Stimulated activated CD4-positive, alpha-beta T cell treated with anti-CD3 and anti-CD28 coated beads, Interleukin-1b, Interleukin-23, amount 100 ng/mL, for 48 hours (primary cell): ENCODE measurements at places on chromosomes 3 and 15.

DNA sequence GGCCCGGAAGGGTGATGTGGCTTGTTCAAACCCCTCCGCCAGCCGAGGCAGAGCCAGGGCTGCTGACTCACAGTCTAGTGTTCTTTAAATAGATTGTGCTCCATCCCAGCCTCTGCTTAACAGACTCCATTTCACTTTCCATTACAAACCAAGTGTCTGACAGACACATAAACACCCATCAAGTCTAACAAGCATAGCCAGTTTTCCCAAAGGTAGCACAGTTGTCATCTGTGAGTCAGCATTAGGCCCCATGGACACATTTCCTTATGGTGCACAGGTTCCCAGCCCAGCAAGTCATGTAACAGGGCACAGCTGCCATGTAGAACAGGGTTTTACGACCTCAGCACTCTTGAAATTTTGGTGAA lies 109.9 kb upstream of the RAP2B start:
- DNase-seq: no peak

DNA sequence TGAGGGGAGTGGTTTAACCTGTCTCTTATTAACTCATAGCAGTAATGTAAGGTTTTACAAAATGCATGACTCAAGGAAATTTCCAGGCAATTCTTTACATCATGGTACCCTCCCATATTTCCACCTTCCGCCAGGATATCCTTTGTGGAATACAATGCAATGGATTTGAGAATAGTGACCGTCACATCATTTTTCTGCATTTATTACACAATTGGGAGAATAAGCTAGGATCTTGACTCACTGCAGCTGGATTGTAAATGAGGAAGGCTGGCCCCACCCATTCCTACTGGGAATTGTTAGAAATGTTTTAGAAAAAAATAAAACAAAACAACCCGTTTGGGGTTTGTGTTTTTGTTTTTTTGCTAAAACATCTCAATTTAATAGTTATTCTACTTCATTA lies 97.4 kb downstream of the IMPG2 start:
- DNase-seq: no peak

GRCh38 chr3:31077021-31077601 lies 182.7 kb upstream of the GADL1 start:
- peak; percentile 62 for DNase-seq

- DNase-seq: no peak
Measured at GRCh38 chr3:84959470-84960271, 882 bp downstream of the CADM2 start.

DNA sequence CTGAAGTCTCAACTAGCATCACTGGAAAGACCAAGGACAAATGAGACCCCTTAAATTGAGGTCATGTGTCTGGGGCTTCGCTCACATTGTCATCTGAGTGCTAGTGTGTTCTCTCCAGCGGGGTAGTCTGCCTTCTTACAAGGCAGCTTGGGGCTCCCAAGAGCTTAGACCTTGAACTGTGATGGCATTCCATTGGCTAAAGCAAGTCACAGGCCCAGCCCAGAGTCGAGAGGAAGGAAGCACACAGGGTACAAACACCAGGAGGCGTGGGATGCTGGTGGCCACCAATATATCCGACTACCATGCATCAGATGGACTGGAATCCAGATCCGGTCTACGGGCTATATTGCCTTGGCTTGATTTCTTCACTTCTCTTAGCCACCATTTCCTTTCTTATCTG lies 31.5 kb upstream of the DYNC1LI1 start:
- DNase-seq: no peak

DNA sequence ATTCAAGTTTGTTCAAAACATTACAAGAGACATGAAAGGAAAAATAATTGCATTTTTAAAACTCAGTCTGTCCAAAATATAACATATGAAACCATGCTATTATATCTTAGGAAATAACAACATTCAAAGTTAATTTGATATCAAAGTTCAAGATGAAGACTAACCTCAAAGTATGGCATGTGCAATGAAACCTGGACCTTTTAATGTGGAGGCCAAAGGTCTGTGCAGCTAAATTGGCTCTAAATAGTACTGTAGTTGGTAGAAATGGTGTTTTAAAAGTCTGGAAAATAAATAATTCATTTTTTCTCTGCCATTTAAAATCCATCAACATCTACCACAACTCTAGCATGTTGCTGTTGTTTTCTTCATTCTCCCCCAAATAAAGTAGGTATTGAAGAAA lies 8.7 kb downstream of the GRAMD1C start:
- no peak for DNase-seq

- no peak for DNase-seq
Measured at GRCh38 chr15:89905846-89906378, 6.8 kb downstream of the ARPIN start.

- peak; percentile 21 for DNase-seq
Measured at GRCh38 chr15:100114100-100114499, 227.7 kb downstream of the ADAMTS17 start.

- DNase-seq: no peak
Measured at GRCh38 chr3:171175741-171176234, 149.3 kb upstream of the SLC2A2 start.

- no peak for DNase-seq
Measured at GRCh38 chr15:28897861-28898585, 12.2 kb downstream of the APBA2 start.

- no peak for DNase-seq
Measured at GRCh38 chr15:71701808-71702207, 108.5 kb upstream of the NR2E3 start.

DNA sequence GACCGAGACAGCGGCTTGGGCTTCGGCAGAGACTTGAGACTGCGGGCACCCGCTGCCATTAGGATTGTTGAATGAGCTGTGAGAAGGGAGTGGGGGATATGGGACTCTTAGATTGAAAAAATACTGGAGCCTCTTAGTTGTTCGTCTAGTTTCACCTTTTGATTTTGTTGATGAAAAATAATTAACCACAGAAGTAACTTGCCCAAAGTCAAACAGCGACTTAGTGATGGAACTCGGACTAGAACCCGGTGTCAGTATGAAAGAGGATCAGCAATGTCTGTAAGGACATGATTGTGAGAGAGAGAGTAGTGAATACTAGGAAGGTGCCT lies 510 bp upstream of the GOLGB1 start:
- DNase-seq: no peak

DNA sequence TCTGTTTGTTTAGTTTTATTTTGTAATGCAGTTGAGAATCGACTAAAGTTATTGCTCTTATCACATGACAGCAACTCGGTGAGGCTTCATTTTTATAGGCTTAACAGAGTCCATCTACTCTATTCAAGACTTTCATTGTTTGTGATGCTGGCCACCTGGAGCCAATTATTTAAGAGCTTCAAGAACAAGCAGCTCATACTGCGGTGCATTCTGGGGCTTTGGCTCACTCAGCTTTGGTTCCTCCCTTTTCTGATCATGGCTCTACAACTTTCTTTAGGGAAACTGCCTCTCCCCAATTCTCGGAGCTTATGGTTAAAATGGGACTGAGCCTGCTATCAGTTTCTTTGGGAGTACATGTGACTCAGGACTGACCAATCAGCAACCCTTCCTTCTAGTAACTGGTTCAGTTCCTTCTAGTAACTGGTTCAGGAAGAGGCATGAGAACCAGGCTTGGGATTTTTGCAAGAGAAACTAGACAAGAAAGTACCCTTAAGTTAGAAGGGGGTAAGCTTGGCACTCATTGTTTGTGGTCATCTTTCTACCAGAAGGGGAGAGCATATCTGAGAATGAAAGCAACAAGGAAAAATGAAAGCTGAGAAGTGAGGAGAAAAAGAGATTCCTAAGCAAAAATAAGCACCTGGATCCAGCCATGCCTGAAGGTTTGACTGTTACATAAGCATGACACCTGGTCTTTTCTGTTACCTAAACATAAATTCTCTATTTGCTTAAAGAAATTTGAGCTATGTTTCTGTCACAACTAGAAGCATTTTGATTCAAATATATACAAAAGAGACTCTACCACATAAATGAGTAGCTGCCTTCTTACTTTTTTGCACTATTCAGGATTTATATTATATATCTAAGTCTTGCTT lies 24.1 kb upstream of the ARHGEF3 start:
- no peak for DNase-seq

GRCh38 chr3:138253609-138254008 lies 66.5 kb downstream of the ARMC8 start:
- DNase-seq: no peak

DNA sequence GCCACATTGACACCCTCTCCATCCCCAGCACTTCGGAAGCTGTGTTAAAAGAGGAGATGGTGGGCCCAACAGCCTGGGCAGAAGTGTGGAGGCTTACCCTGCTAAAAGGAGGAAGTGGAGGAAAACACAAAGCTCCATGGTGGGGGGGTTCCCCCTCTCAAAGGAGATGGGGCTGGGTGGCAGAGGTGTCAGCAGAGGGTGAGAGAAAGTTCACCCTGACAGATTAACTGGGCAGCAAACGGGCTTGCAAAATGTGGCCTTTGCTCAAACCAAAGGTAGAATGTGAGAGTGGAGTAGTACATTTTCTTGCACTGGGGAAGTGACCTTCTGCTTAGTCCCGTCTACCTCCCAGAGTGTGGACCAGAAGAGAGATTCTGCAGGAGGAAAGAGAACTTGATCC lies 44.7 kb downstream of the MYO1E start:
- DNase-seq: no peak

DNA sequence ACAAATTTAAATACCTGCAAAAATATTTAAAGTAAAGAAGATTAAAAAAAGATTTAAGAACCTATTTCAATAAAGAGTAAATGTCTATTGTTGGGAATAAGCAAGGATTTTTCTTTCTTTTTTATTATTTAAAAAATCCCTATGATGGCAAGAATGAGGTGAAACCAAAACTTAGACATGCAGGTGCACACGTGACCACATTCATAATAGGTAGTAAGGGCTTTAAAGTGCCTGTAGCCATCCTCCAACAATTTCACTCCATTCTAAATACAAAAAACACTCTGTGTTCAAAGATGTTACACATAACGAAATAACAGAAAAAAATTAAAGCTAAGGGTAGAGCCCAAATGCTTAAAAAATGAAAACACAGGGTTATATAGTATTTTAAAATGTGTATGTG lies 74.0 kb downstream of the FBN1 start:
- no peak for DNase-seq

- peak; percentile 24 for DNase-seq
Measured at GRCh38 chr15:52217186-52217585, 26.0 kb upstream of the GNB5 start.

DNA sequence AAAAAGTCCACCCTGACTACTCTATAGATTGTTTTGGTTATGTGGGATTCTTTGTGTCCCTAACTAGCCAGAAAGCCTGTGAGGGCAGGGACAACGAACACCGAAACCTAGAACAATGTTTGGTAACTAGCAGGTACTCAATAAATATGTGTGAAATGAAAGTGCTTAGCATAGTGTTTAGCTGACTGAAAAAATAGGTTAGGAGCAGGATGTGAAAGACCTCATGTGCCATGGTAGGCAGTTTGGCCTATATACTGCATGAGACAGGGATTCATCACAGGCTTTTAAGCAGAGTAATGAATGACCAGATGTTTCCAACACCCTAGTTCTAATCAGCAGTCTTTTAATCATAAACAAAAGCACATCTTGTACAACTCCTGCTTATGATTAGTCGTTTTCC lies 64.2 kb downstream of the MYO5A start:
- peak; percentile 6 for DNase-seq

GRCh38 chr3:18670759-18671158 lies 245.6 kb upstream of the SATB1 start:
- DNase-seq: no peak

- DNase-seq: no peak
Measured at GRCh38 chr3:189903562-189904250, 217.0 kb downstream of the P3H2 start.

GRCh38 chr3:180280555-180280954 lies 243.8 kb upstream of the PEX5L start:
- no peak for DNase-seq

DNA sequence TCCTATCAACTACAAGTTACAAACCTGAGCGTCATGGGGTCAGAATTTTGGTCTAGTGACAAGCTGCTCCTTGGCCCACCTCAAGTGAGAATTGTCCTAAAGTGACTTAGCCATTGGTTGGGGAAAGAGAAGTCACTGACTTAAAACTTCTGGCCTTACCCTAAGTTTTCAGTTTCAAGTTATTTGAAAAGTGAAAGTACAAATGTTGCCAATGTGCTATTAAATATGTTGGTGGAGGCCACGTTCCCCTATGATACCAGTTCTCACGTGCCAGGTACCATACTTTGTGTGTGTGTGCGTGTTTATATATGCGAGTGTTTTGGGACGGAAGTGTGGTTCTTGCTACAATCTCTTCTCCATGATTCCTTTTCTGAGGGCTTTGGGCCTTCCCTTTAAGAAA lies 22.6 kb upstream of the RASGRP1 start:
- no peak for DNase-seq

DNA sequence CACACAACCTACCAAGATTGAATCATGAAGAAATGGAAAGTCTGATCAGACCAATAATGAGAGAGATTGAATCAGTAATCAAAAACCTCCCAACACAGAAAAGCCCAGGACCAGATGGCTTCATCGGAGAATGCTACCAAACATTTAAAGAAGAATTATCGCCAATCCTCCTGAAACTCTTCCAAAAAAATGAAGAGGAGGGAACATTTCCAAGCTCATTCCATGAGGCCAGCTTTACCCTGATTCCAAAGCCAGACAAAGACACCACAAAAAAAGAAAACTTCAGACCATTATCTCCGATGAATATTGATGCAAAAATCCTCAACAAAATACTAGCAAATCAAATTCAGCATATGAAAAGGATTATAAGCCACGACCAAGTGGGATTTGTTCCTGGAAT lies 94.1 kb downstream of the SENP2 start:
- no peak for DNase-seq

GRCh38 chr3:172138792-172139507 lies 99.6 kb downstream of the FNDC3B start:
- DNase-seq: peak; percentile 45

- DNase-seq: no peak
Measured at GRCh38 chr3:126544596-126545281, 14.0 kb downstream of the C3orf22 start.

DNA sequence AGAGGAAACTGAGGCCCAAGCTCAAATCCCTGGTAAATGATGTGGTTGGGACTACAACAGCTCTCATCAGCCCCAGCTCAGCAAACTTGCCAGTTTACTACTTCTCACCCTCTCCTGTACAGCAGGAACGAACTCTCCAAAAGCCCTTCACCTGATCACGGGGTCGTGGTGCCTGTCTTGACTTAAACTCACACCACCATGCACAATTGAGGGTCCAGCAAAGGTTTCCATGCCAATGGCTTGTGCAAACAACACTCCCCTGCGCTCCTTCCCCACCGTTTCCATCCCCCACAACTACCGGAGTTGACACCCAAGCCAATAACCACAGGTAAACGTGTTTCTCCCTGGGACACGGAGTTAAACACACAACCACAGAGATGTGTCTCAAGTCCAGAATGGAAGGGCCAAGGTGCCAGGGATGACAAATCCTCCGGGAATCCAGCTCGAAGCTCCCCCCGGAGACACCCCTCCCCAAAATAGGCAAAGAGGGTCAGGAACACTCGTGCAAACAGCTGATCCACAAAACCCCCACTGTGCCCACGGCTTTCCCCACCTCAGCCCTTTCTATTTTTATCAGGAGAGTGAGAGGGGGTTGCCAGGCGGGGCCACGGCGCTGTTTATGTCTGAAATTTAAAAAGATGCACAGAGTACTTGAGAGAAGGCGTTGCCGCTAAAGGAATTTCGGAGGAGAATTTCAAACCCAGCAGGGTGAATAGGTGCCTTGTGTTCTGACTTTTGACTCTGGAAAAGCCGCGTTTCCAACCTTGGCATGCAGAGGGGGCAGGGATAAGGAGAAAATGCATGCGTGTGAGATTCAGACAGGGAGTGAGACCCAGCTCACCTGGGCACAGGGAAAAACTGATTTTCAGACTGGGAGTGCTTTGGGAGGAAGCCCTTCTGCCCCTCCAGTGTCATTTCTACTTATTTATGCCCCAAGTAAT lies 10.6 kb upstream of the ACAN start:
- DNase-seq: no peak
